A673 (cell line): ENCODE measurements at places on chromosomes 5 and 9. TPM values are rescaled to one million over a fixed set of nuclear protein-coding genes. Genes with fewer than 3 reads are reported as not detected.

DNA sequence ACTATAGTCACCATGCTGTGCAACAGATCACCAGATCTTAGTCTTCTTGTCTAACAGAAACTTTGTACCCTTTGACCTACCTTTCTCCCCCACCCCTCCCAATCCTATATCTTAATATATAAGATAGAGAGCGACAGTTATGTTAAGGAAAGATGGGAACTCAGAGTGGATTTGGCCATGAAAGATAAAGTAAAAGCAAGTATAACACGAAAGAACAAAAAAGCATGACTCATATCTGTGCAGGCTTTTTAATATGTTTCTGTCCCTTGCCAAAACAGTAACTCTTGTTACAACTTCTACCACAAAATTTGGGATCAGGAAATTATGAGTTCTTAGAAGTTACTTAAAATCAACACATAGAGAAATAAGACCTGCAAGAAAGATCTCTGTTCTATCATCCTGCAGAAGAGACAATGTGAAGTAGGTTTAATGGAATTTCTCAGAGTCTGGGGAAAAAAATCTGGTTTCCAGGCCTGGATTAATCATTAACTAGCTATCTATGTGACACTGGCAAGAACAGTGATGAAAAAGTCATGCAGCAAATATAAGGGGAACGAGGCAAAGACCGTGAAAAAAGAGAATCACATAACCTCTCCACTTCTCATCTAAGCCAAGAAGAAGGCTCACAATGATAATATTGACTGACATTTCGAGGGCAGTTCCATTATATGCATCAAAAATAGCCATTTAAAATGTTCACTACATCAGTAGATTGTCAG, 18.6 kb downstream of the BAAT start:
- no peaks in the 10 kb centered on the region for H3K36me3 ChIP-seq
- no peaks in the 10 kb centered on the region for H3K27me3 ChIP-seq
- H3K27ac ChIP-seq: no peak overlapping the region
- DNase-seq: no peak
- H3K4me3 ChIP-seq: no peak overlapping the region

Gene SEC16A
- 72.9 and 73.7 TPM in 2 replicates for total RNA-seq

Gene PCDHGA1
- 2.2 and 2.3 TPM in 2 replicates for total RNA-seq

GRCh38 chr9:87517732-87518131, 20.1 kb downstream of the DAPK1 start:
- peaks cover 88% of the 10 kb centered on the region for H3K4me1 ChIP-seq
- no peak overlapping the region for H3K4me3 ChIP-seq
- no peak for DNase-seq
- H3K27me3 ChIP-seq: no peaks in the 10 kb centered on the region
- H3K36me3 ChIP-seq: peaks cover 59% of the 10 kb centered on the region
- H3K27ac ChIP-seq: peak overlapping the region; percentile 89

GRCh38 chr5:35393901-35394300, 163.6 kb upstream of the PRLR start:
- no peak overlapping the region for H3K27ac ChIP-seq
- peak; percentile 2 for DNase-seq
- no peaks in the 10 kb centered on the region for H3K36me3 ChIP-seq
- no peaks in the 10 kb centered on the region for H3K27me3 ChIP-seq
- no peaks in the 10 kb centered on the region for H3K4me1 ChIP-seq
- H3K4me3 ChIP-seq: no peak overlapping the region

- H3K4me1 ChIP-seq: no peaks in the 10 kb centered on the region
- peaks cover 29% of the 10 kb centered on the region for H3K27me3 ChIP-seq
- no peak overlapping the region for H3K27ac ChIP-seq
- H3K36me3 ChIP-seq: no peaks in the 10 kb centered on the region
Measured at GRCh38 chr9:98678244-98678842, 30.4 kb downstream of the GABBR2 start.

DNA sequence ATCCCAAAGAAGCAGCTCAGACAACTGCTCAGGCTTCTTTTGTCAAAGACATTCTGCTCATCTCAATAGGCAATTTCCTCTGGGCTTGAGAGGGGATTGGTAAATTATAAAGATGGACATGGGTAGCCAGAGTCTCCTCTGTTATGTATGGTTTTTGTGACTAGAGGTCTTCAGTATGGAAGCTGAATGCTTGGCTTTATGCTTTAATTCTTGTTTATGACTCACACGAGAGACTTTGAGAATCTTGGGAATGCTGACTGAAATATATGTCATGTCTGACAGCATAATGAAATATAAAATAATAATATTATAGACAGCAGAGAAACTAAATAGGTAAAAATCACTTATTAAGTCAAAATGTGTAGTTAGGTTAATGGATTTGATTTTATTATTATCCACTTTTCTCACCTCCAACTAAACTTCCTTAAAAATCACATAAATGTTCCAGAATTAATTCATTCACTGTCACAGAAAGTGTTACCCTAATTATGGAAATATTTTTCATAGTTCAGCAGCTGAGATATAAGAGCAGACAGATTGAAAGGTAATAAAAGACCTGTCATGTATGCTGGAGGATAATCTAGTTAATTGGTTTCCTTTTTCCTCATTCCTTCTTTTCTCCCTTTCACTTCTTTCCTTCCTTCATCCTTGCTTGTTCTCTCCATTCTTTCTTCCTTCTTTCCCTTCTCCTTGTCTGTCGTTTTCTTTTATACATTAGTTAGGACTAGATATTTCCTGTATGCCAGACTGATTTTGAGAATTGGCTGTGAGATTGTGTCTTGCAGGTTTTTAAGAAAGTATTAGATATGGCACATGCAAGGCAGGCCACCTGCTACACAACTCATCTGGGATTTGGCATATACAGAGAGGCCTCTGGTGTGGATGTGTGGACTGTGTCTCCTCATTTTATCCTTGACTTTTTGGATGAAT, 1866.1 kb upstream of the NUDT12 start:
- no peaks in the 10 kb centered on the region for H3K4me1 ChIP-seq
- no peaks in the 10 kb centered on the region for H3K36me3 ChIP-seq
- no peak overlapping the region for H3K27ac ChIP-seq
- no peak overlapping the region for H3K4me3 ChIP-seq
- no peak for DNase-seq
- H3K27me3 ChIP-seq: no peaks in the 10 kb centered on the region
